ENCODE measurements at places on chromosomes 16 and 17.

- no peak for DNase-seq
Observed at GRCh38 chr17:60231234-60231633, 81.5 kb downstream of the CA4 start.

DNA sequence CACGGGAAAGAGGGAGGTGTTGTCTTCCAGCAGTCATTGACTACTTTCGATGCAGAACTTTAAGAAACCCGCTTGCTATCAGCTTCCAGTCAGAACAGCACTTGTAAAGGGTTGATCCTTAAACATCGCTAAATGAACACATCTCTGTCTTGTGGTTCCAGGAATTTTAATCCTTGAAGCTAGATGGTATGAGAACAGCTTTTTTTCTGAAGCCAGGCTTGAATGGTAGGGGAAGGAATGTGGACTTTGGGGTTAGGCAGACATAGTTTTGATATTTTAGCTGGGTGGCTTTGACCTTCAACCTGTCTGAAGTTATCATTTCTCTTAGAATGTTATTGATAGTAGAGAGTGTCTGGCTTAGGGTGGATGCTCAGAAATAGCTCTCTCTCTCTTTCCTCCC, 81.1 kb downstream of the RGS9 start:
- no peak for DNase-seq

- DNase-seq = no peak
Observed at GRCh38 chr17:4769628-4770027, 2.1 kb upstream of the TM4SF5 start.

- DNase-seq = no peak
Observed at GRCh38 chr17:79438546-79439334, 172.1 kb downstream of the RBFOX3 start.

DNA sequence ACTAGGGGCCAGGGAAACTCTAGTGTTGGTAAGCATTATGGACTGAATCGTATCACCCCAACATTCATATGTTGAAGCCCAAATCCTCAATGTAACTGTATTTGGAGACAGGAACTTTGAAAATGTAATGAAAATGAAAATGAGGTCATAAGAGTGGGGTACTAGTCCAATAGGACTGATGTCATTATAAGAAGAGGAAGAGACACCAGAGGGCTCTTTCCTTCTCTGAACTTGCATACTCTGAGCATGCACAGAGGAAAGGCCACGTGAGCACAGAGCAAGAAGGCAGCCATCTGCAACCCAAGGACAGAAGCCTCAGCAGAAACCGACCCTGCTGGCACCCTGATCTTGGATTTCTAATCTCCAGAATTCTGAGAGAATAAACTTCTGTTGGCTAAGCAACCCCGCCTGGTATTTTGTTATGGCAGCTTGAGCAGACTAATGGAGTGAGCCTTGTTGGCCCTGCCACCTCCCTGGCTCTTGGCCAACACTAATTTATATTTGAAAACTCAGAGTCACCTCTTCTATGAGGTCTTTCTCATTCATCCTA, 273.4 kb downstream of the NTN1 start:
- DNase-seq = peak; percentile 43

DNA sequence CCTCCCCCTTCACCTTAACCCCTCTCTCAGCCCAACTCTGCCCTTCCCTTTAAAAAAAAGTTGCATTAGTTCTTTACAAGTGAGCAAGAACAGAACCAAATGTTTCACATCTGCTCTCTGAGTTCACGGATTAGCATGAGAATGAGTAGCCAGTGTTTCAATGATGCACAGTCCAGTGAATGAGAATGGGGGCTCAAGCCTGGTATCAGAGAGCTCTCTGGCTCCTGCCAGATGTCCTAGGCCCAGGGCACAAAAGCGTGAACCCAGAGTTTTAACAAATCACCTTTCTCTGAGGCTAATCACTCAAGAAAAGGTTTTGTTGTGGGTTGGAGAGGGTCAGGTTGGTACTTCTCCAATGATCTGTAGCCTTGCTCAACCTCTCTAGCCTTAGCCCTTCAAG, 41.5 kb upstream of the HS3ST3A1 start:
- no peak for DNase-seq

GRCh38 chr17:12415031-12415430, 250.7 kb upstream of the MYOCD start:
- no peak for DNase-seq

- no peak for DNase-seq
Observed at GRCh38 chr17:20159406-20160069, 150.4 kb downstream of the SPECC1 start.

DNA sequence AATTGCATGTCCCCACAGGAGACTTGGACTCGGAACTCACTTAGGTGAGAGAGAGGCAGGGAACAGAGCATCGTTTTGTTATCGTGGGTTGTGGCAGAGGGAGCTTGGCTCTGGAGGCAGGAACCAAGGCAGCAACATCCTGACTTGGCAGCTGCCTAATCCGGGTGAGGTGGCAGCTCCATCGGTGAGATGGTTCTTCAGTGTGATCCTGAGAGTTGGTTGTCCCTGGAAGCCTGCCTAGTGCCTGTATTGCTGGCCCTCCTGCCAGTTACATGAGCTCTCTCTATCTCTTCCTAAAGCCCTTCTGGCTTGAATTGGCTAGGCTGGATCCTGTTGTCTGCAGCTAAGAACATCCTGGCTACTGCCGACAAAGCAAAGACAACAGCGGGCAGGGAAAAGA, 19.9 kb upstream of the SEC14L1 start:
- DNase-seq = no peak

DNA sequence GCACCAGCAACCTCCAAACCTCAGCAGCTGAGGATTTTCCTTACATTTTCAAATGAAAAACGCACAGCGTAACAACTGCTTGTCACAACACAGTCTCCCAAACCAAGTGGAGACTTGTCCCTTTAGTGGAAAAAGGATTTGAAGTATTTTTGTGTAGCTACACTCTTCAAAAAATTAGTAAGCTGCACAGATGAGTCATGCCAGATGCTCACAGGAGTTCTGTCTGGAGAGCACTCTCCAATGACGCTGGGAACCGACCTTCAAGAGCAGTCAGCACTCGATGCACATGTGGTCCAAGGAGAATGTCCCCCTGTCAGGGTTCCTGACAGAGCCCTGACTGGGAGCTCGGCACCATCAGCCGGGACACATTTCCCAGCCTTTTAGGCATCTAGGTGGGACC, 39.8 kb downstream of the MAP1LC3B start:
- DNase-seq = no peak

GRCh38 chr17:71548540-71549190, 572.2 kb upstream of the SOX9 start:
- no peak for DNase-seq

GRCh38 chr16:89828199-89828869, at the start of gene SPIRE2:
SPIRE2 (plus strand) TSS chr16:89828475; CDS start chr16:89828551, 76 bp downstream.
- DNase-seq = peak; percentile 90

DNA sequence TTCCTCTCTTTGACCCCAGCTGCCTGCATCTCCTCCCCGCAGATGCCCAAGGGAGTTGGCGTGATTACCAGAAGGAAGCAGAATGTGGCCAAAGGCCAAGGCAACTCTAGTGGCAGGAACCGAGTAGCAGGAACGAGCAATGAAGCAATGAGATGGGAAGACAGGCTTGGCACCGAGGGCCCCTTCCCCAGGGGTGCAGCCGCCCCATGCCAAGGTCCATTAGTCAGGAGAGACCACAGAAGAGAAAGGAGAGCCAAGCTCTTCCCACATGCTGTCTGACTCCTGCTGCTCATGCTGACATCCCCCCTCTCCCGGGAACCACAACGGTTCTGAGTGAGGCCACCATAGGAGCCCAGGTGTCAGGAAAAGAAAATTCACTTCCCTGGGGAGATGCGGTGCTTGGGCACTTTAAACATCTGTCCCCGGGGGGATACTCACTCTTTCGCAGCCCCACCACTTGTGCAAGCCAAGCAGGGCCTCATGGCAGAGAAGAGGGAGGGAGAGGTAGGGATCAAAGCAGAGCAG, 67.4 kb downstream of the MYO18A start:
- DNase-seq = peak; percentile 79
